Islet precursor cell (in vitro differentiated cells): ENCODE measurements at places on chromosomes 13 and 19.

DNA sequence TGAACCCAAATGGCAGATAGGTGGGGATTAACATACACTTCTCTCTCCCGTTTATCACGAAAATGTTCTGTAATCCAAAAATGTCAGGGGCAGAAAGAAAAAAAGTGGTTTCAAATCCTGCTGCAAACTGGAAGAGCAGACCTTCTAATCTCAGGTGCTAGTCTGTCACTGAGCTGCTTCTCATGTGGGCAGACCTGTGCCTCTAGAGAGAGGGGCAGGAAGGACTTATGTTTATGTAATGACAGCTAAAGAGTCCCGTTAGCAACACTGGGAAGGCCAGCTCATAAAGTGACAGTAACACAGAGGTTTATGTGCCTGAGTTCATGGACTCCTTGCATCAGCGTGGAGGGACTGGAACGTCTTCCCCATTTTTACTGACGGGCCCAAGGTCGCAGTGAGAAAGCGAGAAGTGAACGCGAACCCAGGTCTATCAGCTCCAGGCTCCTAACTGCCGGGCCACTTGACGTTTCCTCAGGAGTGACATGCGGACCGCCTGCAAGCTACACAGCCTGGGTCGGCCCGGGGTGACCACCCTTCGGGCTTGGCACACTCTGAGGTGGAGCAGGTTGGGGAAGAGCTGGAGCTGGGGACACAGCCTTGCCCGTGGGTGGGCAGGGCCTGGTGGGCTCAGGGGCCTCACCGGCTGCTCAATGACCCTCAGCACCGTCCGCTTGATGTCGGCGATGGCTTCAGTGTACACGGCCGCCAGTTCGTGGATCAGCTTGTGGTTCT lies 9.6 kb upstream of the RSPH6A start:
- DNase-seq: peak; percentile 50

DNA sequence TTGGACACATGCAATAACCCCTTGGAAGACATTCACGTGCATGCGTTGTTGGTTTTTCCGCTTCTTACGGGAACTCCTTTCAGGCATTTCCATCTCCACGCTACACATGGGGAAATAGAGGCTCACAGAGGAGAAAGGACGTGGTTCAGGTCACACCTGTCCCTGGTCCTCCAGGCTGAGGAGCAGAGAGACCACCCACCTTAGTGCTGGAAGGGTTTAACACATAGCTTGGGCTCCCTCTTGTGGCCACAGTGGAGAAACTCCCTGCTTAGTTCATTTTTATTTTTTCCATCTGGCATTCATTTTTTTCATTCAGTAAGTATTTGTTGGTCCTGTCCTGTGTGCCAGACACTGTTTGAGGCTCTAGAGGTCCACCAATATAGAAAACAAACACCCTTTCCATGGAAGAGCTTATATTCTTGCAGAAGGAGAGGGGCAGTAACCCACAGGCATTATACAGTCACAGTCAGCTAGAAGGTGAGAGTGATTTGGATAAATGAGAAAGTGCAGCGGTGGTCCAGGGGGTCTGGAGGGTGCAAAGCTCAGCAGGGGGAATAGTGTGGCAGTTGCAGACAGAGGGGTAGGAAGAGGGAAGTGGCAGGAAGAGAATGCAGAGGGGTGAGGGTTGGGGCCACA lies 24.2 kb upstream of the TTYH1 start:
- DNase-seq: peak; percentile 78

GRCh38 chr13:36428086-36428485 lies 4.2 kb upstream of the CCNA1 start:
- DNase-seq: no peak

GRCh38 chr13:113499936-113500335 lies 9.4 kb upstream of the DCUN1D2 start:
- no peak for DNase-seq

DNA sequence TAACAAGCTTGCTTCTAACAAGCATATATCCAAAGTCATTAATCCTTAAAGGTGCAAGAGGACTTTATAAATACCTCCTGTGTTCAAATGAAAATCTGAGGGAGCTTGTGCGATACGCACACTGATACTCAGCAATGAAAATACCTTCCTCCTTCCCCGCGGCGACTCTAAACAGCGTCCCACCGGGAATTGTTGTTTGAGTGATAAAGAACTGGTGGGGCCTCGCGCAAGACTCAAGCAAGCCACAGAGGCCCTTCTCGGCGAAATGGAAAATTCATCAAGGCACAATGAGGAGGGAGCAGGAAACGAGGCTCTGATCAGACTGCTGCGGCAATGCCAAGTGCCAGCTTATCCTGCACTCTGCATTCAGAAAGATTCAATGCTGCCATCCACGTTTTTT lies 126.7 kb downstream of the ABCC4 start:
- DNase-seq: no peak

- DNase-seq: no peak
These were observed 105.9 kb downstream of the SIPA1L3 start for GRCh38 chr19:38012944-38013343.

GRCh38 chr13:97276862-97277269 lies 54.7 kb downstream of the MBNL2 start:
- DNase-seq: no peak

- DNase-seq: no peak
These were observed 6.2 kb downstream of the GNA11 start for GRCh38 chr19:3100331-3100730.

DNA sequence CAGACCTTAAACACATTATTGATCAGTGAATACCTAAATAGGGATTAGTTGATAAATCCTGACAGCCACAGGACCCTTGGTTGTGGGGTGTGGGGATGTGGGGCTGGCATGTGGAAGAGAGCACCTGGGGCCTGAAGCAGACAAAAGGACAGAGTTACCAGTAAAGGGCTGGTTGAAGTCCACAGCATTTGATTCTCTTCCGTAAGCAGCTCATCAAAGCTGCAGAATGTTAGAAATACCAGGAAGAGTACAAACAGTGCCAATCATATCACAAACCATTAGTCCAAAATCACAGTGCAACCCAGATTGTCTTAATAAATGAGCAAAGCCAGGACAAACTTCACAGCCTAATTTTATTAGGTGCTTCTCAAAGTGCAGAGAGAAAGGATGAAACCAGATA lies 92.5 kb upstream of the KL start:
- DNase-seq: no peak

GRCh38 chr19:8069096-8069973 lies 16.8 kb downstream of the CCL25 start:
- DNase-seq: no peak

DNA sequence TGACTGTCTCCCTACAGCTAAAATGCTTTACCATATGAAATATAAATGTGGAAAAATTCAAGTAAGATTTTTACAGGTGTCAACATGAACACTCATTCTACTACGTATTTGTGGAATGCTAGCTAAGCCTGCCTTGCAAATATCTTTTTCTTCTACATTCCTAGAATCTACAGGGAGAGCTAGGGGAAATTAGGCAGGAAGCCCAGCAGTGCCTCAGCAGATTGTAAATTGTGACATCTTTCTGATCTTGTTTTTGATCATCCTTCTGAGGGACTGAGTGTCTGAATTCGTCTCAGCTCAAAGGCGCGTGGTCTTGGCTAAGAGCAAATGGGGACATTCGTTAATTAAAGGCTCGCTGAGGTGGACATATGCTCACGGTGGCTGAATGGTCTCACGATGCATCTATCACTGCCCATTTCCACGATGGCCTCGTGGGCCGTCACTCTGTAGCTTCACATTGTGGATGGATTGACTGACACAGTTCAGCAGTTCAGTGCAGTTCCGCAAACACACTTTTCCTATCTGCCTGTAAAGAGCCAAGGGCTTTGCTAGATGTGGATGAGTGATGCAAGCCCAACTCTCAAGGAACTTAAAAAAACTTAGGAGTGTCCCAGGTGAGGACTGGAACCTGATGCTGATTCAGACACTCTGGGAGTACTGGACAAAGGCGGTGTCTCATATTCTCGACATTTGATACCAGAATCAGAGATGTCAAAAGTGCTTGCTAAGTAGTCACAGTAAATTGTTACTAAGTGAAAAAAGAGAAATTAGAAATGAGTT lies 562.5 kb downstream of the EFNB2 start:
- DNase-seq: no peak

DNA sequence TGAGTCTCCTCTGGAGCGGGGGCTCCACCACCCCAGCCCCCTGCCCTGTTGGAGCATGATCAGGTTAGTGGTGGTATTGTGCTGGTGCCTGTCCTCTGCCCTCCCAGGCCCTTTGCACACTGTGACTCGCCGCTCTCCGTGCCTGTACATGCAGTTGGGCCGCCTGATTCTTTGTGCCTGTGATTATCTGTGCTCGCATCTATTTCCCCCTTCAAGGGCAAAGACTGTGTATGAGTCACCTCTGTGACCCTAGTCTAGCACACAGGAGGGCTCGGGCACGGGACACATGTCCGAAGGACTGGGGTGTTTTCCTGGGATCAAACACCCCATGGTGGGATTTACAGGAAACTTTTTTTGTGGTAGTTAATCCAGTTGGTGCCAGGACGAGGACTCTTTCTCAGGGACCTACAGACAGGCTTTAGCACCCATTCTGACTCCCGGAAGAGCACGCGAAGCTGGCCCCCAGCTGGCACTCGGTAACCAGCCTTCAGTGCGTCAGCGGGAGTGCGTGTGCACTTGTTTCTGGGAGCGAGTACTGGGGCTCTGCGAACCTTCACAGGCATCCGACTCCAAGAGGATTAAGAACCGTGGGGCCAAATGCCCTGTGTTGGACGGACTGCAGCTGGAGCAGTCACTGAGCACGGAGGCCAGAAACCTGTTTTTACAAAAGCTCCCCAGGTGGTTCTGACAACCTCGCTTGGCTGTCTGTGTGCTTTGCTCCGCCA lies 6.7 kb downstream of the PPP1R37 start:
- DNase-seq: peak; percentile 70

- peak; percentile 95 for DNase-seq
These were observed 1.4 kb downstream of the CAPNS1 start for GRCh38 chr19:36141039-36141927.

DNA sequence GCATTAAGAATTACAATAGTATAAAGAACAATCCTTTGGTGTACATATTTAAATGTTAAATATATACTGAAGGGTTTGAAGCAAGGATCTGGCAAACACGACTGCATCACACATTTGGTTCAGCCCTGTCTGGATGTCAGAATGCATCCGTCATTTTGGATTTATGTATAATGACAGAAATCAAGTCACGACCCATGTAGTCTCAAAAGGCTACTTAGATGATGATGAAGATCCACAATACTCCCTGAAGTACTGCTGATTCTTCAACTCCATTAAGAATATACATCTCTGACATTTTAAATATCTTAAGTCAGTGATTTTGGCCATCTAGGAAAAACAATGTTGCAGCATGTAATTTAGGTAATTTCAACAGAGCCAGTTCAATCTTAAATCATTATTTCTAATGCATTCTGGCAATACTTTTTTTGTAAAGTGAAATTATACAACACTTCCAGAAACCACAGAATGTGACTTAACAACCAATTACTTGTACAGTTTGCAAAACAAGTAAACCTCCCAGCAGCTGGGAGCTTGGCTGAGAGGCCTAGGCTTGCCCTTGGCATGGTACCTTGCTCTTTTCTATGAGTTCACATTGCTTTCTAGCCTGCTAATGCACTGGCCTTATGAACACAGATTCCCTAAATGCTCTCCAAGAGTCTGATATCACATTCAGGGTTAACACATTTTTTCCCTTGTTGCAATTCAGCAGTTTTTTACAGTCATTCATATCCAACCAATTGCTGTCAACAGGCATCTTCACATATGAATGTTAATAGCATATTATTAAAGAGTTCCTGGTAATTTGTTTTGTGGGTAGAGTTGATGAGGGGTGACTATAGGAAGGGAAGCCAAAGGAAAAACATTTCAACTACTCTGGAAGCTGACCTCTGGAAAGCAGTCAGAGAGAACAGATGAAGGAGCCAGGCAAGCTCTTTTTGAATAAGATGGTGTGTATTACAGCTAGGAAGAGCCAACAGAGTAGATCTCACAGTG lies 175.2 kb downstream of the ENOX1 start:
- no peak for DNase-seq

- DNase-seq: no peak
These were observed 21.2 kb upstream of the OBI1 start for GRCh38 chr13:78680115-78680561.

- no peak for DNase-seq
These were observed 4.3 kb upstream of the PDE4A start for GRCh38 chr19:10416083-10416379.

GRCh38 chr13:33307843-33308242 lies 22.3 kb upstream of the STARD13 start:
- no peak for DNase-seq

GRCh38 chr13:51620165-51620983 lies 36.1 kb downstream of the WDFY2 start:
- DNase-seq: no peak

DNA sequence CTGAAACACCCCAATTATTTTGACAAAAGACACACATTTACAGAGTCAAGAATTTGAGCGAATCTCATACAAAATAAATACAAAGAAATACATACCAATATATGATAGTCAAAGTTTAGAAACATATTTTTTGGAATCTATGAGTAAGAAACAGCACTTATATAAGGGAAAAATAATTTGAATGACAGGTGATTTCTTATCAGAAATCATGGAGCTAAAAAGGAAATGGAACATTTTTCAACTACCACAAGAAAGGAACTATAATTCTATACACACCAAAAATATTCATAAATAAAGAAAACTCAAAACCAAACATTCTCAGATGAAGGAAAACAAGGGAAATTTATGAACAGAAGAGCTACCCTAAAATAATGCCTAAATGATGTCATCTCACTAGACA lies 1226.6 kb downstream of the PCDH9 start:
- no peak for DNase-seq

DNA sequence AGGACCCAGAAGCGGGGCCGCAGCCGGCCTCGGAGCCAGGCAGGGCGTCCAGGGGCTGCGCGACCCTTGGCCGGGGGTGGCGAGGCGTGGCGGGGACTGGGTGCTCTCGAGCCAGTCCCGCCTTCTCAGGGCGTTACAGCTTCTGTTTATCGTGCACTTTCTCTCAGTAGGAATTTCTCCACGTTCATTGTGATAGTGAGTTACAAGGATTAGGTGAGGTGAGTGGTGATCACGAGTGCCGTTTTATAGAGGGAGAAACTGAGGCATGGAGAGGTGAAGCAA lies 600 bp downstream of the AP1M1 start:
- no peak for DNase-seq

- no peak for DNase-seq
These were observed 262.6 kb upstream of the RXFP2 start for GRCh38 chr13:31476753-31477152.
